ENCODE measurements at places on chromosomes 1 and 21.
A peak's percentile ranks its signal among the peaks of the same experiment; 100 is the strongest.

DNA sequence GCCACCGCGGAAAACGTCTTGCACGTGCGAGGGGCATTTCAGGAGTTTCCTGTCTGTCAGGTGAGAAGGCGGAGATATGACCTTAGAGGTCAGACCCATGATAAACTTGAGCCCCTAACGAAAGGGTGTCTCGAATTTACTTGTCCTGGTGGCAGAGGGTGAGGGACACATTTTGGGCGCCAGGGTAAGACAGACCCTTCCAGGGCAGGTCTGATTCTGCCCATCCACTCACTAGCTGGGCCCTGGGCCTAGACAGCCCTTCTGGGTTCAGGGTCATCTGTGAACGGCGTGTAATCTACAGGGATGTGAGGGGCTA, 395 bp upstream of the CSRP1 start:
- no peak for DNase-seq

GRCh38 chr21:45326169-45326851, 38.6 kb upstream of the POFUT2 start:
- no peak for DNase-seq

- DNase-seq = no peak
Observed at GRCh38 chr1:228064741-228065542, 17.6 kb upstream of the ARF1 start.

DNA sequence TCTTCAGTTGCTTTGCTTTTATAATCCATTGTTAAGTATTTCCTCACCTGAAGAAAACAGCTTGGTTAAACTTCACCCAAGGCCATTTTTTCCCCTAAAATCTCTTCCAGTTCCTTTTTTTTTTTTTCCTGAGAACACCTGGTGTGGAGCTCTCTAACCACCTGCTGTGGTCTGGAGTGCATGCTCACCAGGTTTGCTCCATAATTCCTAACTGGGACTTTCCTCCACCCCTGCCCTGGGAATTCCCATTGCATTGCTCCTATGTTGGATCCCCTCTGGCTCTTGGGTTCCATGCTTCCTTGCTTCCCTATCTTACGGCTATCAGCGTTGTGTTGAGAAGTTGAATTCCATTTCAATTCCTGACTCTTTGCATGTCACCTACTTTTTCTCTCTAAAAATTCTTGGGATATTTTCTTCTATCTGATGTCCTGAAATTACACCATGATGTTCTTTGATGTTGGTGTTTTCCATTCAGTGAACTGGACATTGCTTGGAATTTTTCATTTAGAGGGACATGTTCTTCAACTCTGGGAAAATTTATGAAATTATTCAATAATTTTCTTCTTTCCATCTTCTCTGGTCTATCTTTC, 19.6 kb upstream of the DYRK1A start:
- no peak for DNase-seq

GRCh38 chr1:182652933-182653332, 31.5 kb downstream of the RGS8 start:
- DNase-seq = no peak

DNA sequence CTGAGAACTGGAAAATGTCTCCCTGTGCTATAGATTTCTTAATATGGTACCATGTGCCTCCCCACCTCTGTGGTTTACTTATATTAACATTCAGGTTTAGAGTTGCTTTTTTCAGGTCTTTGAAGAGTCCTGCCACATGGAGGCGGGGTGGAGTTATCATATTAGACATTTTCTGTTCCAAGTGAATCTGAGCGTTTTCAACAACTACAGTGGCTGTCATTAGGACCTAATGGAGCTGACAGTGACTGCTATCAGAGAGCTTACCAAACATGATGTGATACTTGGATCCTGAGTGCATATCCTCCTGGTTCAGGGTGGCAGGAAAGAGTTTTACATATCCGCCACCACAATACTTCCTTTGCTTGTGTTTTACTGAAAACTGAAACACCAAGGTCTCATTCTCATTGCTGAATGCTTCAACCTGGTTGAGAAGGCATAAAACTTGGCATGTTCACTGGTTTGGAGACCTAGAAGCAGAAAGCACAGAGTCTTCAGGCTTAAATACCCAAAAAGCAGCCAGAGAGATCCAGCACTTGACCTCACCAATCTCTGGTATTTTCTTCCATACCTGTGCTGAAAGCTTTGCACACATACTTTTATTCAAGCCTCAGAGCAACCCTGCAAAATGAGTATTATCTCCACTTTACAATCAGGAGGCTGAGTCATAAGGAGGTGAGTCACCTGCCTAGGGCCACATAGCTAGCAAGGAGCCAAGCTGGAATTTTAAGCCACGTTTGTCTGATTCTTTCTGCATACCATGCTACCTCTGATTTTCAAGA, 47.4 kb upstream of the OSBPL9 start:
- peak; percentile 11 for DNase-seq

DNA sequence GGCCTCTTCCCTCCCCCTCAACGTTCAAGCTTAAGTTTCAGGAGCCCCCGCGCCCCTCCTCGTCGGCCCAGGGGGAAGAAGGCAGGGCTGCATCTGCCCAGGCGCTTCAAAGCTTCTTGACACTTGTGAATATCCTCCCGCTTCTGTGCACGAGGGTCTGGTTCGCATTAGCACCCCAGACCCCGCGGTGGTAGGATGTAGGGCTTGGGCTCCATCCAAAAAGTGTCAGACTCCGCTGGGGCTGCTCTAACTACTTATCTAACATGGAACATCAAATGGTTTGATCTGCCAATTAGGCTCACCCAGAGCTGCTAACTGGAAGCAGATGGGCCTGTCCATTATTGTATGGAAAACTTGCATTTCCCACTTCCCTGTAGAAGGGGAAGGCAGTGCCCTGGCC, 28.9 kb downstream of the TAS1R2 start:
- no peak for DNase-seq

GRCh38 chr1:11537854-11538591, 59.1 kb downstream of the DISP3 start:
- no peak for DNase-seq

GRCh38 chr21:27190601-27191000, 223.7 kb upstream of the ADAMTS5 start:
- DNase-seq = no peak

DNA sequence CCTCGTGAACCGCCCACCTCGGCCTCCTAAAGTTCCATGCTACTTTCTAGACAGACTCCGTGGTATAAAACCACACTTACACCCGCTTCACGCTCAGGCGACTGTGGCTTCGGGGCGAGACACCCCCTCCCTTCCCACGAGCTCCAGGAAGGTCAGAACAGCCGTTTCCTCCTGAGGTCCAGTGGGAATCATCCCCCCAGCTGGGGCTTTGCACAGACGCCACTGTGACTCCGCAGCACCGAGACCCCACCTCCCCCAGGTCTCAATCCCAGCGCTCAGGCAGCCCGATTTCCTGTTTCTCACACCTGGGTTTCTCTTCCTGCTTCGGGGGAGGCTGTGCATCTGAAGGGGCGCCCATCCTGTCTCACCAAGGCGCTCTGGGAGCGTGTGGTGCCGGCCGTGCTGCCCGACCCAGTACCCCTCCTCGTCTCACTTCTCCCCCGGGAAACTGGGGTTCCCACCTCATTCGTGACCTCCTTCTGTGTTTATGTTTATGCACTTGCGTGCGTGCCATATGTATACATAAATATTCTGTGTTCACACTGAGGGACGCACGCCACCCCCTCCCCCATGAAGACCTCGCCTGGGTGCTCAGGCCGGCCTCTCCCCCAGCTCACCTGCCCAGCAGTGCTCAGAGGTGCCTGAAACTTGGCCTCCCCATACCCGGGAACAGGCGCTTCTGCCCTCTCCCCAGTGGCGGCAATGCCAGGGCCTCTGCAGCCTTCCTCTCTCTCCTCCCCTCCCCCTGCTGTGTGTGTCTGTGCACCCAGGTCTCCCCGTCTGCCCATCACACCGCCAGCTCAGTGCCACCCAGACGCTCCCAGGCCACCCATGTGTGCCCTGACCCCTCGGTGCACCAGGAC, 14.6 kb downstream of the SLC35E2B start:
- peak; percentile 43 for DNase-seq

DNA sequence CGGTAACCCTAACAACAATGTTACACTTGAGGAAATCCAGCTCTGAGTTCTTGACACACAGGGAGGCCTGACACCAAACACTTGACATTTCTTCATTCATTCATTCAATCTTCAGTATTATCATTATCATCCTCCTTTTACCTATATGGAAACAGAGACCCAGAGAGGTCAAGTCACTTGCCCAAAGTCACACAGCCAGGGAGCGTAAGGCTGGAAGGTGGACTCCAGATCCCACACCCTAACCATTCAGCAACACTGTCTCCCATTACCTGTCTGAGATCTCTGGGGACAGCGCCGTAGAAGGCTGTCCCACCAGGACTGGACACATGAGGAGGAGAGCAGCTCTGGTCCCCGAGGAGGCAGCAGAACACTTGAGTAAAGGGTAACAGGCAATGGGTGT, 101.4 kb downstream of the SYF2 start:
- no peak for DNase-seq

GRCh38 chr1:201562659-201563405, 23.9 kb downstream of the NAV1 start:
- DNase-seq = no peak

- DNase-seq = no peak
Observed at GRCh38 chr1:204563780-204564179, 47.6 kb downstream of the MDM4 start.

DNA sequence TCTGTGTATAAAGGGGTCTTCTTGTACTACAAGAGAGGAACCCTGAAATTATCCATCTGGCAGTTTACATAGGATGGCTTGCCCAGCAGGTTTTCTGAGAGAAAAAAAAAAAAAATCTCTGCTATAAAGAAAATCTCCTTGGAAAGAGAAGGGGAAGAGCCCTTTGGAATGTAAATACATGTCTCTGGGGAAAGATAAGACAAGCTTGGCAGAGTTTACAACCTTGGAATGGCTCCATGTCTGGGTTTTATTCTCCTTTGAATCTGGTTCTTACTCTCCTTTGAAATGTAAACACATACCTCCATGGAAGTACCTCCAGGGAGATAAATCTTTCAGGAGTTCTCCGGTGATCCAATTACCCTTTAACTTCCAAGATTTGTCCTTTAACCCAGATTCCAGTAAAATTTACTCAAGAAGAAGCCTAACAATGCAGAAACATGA, 45.1 kb upstream of the DNAH14 start:
- no peak for DNase-seq

GRCh38 chr1:104105465-104105864, 355.8 kb downstream of the AMY1C start:
- no peak for DNase-seq
